ENCODE measurements at places on chromosomes 6 and 20. TPM values are rescaled to one million over a fixed set of nuclear protein-coding genes. Genes with fewer than 3 reads are reported as not detected.

The OR2B2 gene
- polyA plus RNA-seq, result not detected

The TMC2 gene
- not detected for polyA plus RNA-seq

The PDSS2 gene
- polyA plus RNA-seq, result 13.9 TPM

The ARMH2 gene
- not detected for polyA plus RNA-seq

The PRICKLE4 gene
- polyA plus RNA-seq, result not detected

The CGA gene
- 2.6 TPM for polyA plus RNA-seq

The BTN1A1 gene
- not detected for polyA plus RNA-seq

The CTAGE9 gene
- not detected for polyA plus RNA-seq

The RCAN2 gene
- polyA plus RNA-seq, result 7.4 TPM

The ULBP1 gene
- polyA plus RNA-seq, result 2.6 TPM

The LY6G6F gene
- polyA plus RNA-seq, result not detected

The ELOVL4 gene
- polyA plus RNA-seq, result 0.40 TPM

The FRS3 gene
- 3.3 TPM for polyA plus RNA-seq

The RANBP9 gene
- 23.4 TPM for polyA plus RNA-seq

The FAM83B gene
- polyA plus RNA-seq, result not detected

The MYCT1 gene
- 0.02 TPM for polyA plus RNA-seq

The ARHGAP18 gene
- 15.9 TPM for polyA plus RNA-seq

Data from BJ (cell line).